ENCODE measurements at places on chromosomes 11 and 22. TPM values are rescaled to one million over a fixed set of nuclear protein-coding genes. Genes with fewer than 3 reads are reported as not detected.

Gene GAS2
- total RNA-seq: 0.53 TPM

Gene ASCL2
- total RNA-seq: not detected

Gene DGCR6
- not detected for total RNA-seq

Gene CHORDC1
- 28.5 TPM for total RNA-seq

Gene OVOL1
- total RNA-seq: not detected
